ENCODE measurements at places on chromosomes 5 and 9.

DNA sequence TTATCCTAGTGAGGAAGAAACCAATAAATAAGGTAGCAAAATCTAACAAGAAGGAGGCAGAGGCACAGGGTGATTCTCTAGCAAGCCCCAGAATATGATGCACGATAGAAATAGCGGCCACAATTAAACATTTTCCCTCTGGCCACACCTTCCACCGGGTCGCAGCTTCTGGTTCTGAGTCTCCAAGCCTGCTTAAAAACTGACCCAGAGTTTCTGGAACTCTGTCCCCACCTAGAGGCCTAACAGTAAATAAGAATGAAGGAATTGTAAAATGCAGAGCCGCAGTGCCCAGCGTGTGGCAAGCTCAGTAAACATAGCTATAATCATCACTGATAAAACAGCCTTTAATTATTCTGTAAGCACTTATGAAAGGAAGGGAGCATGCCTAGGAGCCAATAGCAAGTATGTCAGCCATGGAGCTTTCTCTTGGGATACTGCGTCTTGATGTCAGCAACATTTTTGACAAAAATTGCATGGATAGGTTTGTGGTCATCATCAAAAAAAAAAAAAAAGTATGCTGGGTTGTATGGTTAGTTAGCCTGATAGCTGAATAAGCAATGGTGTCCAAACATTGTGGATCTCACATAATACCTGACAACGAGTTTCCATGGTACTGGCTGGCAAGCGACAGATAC is 465.5 kb downstream of the DNAH5 start:
- DNase-seq = no peak

GRCh38 chr5:83001796-83002381 is 75.3 kb downstream of the TMEM167A start:
- no peak for DNase-seq

DNA sequence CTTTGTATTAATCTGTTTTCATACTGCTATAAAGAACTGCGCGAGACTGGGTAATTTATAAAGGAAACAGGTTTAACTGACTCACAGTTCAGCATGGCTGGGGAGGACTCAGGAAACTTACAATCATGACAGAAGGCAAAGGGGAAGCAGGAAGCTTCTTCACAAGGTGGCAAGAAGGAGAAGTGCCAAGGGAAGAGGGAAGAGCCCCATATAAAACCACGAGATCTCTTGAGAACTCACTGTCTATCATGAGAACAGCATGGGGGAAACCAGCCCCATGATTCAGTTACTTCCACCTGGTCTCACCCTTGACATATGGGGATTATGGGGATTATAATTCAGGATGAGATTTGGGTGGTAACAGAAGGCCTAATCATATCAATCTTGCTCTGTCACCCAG is 60.9 kb upstream of the CHD1 start:
- DNase-seq = peak; percentile 29

DNA sequence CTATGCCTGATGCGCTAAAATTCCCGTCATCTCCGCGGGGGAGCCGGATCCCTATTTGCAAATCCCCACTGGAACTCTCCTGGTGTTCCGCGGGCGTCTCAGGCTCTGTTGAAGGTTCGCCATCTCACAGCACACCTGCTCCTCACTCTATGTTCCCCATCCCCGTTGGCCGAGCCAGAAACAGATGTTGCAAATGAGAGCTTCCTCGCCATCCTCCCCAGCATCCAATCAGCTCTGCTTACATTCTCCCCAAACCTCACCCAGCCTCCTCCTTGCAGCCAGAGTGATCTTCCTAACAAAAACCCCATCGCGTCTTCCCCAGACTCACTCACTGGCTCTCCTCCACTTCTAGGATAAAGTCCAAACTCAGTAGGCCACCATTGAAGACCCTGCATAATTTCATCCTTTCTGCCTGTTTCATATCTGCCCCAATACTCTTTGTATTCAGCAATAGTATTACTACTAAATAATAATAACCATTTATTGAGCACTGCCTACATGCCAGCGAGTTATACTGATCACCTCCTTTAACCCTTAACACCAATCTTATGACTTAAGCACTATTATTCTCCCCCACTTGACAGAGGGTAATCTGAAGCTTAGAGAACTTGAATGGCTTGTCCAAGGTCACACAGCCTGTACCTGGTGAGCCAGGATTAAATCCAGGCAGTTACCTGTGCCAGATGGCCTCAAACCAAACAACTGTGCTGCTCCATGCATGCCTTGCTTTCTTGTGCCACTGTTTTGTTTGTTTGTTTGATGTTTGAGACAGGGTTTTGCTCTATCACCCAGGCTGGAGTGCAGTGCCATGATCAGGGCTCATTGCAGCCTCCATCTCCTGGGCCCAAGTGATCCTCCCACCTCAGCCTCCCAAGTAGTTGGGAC is 14.0 kb downstream of the AQP7 start:
- DNase-seq = no peak

DNA sequence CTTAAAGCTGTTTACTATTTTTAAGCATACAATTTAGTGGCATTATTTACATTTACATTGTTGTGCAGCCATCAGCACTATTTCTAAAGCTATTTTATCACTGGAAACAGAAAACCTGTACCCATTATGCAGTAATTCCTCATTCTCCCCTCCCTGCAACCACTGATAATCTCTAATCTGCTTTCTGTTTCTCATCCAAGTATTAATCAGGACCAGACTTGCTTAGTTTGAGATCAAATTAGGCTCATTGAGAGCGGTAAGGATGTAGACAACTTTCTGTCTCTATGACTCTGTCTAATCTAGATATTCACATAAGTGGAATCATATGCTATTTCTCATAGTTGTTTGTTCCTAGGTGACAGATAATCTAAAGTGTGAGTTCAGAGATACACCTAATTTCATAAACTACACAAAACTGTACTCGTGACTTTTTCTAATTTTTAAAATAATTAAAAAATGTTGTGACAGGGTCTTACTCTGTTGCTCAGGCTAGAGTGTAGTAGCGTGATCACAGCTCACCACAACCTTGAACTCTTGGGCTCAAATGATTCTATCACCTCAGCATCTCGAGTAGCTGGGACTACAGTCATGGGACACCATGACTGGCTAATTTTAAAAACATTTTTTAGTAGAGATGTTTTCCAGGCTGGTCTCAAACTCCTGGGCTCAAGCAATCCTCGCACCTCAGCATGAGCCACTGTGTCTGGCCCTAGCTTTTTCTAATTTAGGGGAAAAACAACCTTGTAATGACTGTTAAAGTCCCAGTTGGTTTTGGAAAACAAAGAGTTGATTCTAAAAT is 37.6 kb downstream of the BDP1 start:
- DNase-seq = no peak

GRCh38 chr9:128995791-128996190 is 32.3 kb downstream of the SH3GLB2 start:
- no peak for DNase-seq

- no peak for DNase-seq
These were observed 175.1 kb upstream of the PITX1 start for GRCh38 chr5:135208903-135209721.

DNA sequence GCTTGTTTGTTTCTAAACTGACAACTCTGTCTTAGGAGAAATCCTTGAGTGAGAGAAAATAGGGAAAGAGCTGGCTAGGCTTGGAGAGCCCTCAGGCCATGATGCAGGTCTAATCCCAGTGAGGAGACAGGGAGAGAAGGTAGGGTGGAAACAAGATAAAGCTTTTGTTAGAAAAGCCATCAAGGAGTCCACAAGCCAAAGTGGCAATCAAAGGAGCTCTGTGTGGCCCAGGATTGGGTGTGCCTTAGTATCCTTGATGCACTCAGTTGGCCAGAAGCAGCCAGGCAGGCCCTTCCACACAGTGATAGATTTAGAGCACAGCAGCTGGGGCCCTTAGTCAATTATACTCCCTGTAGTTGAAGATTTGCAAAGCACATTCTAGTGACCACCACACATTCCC is 73.9 kb downstream of the ALDH7A1 start:
- no peak for DNase-seq

- DNase-seq = no peak
These were observed 1.8 kb downstream of the PLGRKT start for GRCh38 chr9:5435912-5436311.

GRCh38 chr5:113319256-113320053 is 115.3 kb downstream of the TSSK1B start:
- DNase-seq = no peak

DNA sequence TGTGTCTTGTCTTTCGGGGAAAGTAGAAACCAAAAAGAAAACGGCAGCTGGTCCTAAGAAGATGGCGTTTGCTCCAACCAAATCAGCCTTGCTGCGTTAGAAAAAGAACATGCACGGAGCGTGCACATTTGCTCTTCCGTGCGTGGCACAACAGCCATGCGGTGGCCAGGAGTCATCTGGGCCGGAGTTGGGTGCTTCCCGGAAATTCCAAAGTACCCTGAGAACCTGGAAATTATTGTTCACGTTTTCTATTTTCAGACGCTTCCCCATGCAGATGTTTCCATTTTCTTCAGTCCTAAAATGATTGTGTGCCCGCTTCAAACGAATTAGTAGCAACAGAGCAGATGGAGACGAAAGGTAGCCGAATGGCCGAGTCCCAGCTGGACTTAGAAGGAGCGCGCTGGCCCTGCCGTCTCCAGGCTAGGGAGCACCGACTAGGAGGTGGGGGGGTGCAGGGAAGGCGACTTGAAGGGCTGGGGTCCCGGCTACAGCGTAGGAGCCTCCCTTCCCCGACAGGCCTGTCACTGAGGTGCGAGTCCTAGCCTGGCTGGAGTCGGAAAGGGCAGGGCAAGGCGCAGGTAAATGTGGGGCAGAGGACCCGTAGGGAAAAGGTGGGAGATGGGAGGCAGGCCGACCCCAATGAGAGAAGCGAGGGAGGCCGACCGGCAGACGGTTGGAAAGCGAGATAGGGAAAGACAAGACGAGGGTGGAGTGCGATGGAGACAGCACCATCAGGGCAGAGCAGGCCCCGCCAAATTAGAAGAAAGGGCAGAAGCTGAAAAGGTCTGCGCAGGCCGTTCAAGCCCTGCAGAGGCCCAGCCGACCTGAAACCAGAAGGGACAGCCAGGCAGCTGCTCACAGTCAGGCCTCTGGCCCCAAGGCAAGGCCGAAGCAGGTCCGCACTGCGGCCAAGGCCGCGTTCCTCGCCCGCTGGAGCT is 1.4 kb downstream of the BARX1 start:
- no peak for DNase-seq

DNA sequence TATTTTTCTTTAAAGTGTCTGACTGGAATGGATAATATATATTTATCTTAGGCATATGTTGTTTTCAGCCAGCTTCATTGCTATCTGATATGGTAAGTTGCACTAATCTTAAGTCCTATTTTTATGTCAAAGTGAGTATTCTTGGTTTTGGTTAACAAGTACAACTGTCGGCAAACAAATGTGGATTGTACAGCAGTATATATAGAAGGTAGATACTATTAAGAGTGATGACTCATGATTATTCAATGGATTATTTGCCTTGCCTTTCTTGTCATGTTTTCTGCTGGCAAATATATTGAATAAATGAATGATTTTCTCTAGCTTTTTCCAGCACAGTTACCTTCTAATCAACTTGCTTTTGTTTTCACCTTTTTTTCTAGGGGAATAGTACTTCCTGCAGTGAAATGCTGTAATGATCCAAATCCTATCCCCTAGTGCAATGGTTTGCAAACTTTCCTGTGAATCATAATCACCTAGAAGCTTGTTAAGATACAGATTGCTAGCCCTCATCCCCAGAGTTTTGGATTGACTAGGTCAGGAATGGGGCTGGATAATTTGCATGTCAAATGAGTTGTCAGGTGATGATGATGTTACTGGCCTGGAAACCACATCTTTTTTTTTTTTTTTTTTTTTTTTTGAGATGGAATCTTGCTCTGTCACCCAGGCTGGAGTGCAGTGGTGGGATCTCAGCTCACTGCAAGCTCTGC is 60.8 kb upstream of the ARRDC3 start:
- no peak for DNase-seq

DNA sequence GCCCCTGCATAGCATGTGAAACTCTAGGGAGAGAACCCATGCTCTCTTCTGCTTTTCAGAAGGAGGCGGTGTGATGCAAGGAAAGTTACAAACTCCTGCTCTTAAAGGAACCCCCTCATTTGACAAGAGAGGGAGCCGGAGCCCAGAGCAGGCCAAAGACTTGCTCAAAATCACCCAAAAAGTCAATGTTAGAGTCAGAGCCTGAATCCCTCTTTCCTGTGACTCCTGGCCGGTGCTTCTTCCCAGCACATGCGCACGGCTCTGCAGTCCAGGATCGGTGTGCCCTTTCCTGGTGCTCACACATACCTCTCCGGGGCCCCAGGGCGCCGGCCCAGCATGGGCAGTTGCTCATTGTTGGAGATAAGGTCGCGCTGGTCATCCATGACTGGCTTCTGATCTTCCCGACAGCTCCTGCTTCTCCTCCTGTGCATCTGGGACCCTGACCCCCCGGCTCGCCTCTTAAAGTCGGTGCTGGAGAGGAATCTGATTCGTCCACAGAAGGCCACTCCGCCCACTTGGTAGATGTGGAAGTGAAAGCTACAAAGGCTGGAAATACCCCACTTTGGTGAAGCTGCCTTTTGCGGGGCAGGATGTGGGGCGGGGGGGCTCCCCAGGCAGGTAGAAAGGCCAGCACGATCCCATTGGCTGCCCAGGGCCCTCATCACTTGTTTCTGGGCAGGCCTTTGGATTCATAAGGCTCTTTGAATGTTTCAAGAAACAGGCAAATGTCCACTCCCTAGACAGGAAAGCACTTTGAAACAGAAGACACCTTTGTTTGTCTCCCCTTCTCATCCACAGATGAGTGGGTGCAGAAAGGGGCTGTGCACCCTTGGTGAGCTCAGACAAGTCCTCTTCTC is at the start of gene CD74:
TSS of gene CD74 (minus strand) at position 592 of the 857 bp plus-strand sequence. CDS start at position 431, 161 bp downstream.
- no peak for DNase-seq

GRCh38 chr5:179345433-179346321 is at the start of gene ADAMTS2:
TSS of gene ADAMTS2 (minus strand) at chr5:179345461. CDS start at chr5:179345328, 133 bp downstream.
- no peak for DNase-seq

GRCh38 chr9:99360026-99360425 is 137.9 kb downstream of the SEC61B start:
- DNase-seq = no peak

DNA sequence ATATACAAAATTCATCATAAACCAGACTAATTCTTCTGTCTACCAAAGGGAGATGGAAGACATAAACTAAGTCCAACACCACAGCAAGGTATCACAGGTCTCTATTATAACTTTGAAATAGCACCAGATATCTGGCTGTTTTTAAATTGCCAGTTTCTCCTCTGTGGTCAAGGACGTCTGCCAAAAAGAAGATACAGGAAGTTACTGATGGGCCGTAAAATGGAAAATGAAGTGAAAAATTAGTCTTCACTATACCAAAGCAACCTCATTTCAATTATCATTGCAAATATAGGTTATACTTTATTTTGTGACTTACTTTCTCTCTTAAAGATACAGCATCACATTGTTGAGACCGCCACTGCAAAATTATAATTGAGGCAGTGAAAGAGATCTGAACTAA is 225.5 kb downstream of the NDUFS4 start:
- no peak for DNase-seq

DNA sequence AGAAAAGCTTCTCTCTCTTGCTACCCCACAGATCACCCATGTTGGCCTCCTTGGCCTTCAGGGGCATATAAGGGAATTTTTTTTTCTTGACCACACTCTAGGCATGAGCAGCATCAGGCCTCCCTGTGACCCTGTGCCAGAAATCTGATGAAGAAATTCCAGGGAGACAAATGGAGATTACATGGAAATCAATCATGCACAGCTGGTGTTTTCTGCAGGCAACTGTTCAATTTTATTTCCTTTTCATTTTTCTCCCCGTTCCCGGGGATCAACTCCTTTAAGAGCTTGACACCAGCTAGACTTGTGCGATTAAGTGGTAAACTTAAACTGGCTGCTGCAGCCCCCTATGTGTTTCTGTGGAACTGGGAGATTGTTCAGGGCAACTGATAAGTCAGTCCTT is 59.3 kb downstream of the GALNT10 start:
- DNase-seq = no peak

- DNase-seq = no peak
These were observed 108.1 kb upstream of the IL6ST start for GRCh38 chr5:56102889-56103288.

Data from CMK (cell line).